T-helper 1 cell (primary cell): ENCODE measurements at places on chromosomes 4 and X.

- DNase-seq = no peak
These were observed 112.9 kb downstream of the PTPN13 start for GRCh38 chr4:86706923-86707597.

DNA sequence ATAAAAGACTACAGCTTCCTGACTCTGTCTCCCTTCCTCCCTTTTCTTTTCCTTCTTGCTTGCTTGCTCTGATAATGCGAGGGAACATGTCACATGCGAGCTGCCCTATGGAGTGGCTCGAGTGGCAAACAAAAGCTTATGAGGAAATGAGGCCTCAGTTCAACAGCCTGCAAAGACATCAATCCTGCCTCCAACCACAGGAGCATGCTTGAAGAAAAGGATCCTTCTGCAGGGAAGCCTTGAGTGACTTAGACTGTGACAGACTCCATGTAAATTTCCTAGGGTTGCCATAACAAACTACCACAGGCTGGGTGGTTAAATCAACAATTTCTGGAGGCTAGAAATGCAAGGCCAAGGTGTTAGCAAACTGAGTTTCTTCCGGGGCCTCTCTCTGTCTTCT, 152.5 kb downstream of the NR3C2 start:
- no peak for DNase-seq

- no peak for DNase-seq
These were observed 176.2 kb upstream of the LNX1 start for GRCh38 chr4:53767482-53767881.

- DNase-seq = no peak
These were observed 1.1 kb downstream of the OCIAD2 start for GRCh38 chr4:48905363-48906015.

DNA sequence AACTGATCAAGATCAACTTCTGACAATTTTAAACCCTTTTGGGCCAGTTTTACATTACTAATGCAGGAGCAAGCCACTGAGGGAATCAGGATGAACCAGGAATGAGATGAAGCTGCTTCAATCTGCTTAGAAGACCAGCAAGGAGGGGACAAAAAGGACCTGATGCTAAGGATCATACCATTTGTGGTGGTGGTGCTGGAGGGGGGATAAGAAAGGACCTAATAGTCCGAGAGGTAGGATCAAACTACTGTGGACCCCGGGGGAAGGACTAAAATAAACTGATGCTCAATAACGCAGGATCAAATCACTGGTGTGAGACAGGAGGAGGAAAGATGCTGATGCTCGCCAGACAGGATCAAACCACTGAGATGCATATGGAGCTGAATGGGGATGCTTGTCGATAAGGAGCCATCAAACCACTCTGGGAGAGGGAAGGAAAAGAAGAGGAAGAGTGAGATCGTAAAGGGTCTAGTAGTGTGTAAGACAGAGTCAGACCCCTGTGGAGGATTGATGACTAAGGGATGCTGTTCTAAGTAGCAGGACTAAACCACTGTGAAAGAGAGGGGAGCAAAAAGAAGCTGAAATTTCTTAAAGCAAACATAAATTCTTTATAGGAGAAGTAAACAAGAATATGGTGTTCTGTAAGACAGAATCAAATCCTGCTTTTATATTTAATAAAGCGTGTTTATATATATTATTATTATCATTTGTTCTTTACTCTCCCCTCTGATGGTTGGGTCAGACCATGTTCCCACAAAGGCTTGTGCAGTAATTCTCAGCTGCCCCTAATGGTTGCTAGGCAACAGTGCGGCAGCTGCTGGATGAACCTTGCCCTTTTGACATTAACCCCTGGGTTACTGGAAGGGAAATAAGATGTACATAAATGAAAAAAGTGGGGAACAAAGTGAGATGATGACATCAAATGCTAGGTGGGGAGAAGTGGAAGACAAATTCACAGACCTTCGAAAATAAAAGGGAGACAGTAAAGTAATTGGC, 432.5 kb upstream of the FGF16 start:
- no peak for DNase-seq

- DNase-seq = no peak
These were observed 185.8 kb upstream of the C1QTNF7 start for GRCh38 chr4:15242021-15242420.

- no peak for DNase-seq
These were observed 98.8 kb downstream of the ADRA2C start for GRCh38 chr4:3864742-3865721.

DNA sequence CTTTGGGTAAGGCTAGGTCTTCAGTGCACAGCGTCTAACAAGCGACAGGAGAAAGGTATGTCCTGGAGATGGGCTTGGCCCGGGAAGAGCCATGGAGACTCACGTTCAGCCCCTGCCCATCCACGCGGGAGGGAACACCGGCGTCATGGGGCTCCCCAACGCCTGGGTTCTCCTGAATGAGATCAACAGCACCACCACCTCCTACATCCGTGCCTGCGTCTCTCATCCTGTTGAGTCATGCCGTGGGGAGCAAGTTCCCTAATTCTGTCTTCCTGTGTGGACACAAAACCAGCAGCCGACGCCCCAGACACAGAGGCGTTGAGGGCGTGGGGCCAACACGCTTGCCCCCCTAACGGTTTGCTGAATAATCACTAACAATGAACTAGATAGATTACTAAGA, 20.1 kb upstream of the IL3RA start:
- DNase-seq = no peak

DNA sequence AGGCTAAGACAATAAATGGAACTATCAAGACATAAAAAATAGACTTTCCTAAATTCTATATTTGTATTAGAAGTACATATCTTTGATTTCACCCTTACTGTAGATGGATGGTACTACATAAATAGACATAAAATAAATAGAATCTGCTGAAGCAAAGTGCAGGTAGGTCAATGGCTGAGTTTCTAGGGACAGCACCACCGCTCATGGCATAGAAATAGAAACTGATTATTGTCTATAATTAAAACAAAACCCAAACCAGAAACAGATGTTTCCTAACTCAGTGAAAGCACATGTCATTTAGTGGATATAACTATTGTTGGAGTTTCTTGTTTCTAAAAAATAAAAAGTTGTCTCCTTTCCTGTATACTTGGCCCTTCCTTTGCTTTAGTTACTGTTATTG, 387.3 kb upstream of the ADGRL3 start:
- DNase-seq = no peak

DNA sequence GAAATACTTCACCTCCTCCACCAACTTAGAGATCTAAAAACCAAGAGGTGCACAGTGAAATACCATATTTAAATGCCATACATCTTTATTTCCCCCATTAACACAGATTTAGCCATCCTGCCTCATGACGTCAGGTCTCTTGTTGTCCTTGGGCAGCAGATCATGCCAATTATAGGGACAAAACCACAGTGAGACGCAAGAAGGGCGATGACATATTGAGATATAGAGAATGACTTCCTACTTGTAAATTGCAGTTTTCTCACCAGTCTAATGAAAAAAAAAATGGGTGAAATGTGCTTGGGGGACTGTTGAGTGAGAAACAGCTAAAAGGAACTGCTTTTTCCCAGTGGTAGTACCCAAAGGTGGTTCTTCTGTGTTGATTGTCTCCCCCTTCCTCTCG, 24.3 kb downstream of the RS1 start:
- no peak for DNase-seq

- no peak for DNase-seq
These were observed 18.2 kb upstream of the DDIT4L start for GRCh38 chr4:100208459-100208858.

- DNase-seq = no peak
These were observed 70.5 kb downstream of the GATB start for GRCh38 chr4:151690164-151690870.

DNA sequence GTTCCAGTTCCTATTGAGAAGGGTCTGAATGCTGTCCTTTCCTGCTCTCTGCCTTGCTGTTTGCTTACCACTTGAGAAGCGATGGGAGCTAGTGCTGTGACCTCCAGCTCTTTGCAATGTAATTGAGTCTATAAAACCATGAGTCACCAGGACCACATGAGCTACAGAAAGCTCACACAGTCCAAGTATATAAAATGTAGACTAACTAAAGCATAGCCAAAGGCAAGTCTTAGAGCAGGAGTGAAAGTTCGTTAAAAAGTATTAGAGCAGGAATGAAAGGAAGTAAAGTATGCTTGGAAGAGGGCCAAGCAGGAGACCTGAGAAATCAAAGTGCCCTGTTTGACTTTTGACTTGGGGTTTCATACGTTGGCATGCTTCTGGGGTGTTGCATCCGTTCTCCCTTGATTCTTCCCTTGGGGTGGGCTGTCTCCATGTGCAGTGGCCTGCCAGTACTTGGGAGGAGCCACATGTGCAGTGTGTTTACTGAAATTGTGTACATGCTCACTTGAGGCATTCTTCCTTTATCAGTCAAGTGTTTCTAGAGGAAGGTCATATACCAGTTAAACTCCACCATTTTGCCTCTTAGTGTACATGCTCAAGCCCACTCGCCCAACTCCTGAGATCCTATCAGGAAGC, 71.3 kb upstream of the KIT start:
- DNase-seq = no peak

- no peak for DNase-seq
These were observed 119.6 kb downstream of the BTC start for GRCh38 chr4:74674750-74675149.

DNA sequence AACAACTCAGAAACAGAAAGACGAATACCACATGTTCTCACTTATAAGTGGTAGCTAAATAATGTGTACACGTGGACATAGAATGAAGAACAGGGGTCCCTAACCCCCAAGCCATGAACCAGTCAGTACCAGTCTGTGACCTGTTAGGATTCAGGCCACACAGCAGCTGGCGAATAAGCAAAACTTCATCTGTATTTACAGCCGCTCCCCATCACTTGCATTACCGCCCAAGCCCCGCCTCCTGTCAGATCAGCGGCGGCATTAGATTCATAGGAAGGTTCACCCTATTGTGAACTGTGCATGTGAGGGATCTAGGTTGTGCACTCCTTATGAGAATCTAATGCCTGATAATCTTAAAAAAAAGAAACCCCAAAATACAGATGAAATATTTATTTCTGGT, 1128.7 kb downstream of the NLGN4X start:
- no peak for DNase-seq

- no peak for DNase-seq
These were observed 8.0 kb upstream of the VAMP7 start for GRCh38 chrX:155873188-155873587.

DNA sequence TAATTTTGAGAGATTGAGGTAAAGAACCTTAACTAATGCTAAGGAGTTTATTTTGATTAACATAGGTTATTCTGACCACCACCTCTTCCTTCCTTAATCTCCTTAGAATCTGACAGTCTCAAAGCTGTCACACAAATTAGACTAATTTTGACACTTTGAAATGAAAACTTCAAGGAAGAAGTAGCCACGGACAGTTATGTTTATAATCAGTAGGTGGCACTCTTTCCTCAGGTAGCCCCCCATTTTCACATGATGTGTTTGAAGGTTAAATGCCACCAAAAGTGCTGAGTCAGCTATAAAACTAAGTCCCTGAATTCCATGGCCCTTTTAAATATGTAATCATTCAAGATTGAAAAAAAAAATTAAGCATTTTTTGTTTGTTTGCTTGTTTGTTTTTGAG, 22.4 kb downstream of the TMEM33 start:
- no peak for DNase-seq

DNA sequence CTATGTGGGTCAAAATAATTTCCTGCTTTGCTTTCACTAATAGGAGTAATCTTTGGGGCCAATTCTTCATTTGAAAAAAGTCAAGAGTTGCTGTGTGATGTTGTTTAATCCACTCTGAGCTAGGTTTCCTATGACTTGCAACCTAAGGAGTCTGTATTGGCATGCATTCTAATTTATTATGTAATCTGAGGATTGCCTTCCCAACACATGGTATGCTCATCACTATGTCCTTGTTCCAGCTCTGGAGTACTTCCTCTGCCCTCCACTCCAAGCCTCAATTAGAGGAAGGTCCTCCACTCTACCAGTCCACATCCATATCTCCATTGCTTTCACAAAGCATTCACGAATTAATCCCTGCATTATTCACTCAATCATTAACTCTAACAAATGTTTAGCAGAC, 56.1 kb downstream of the PPP3CA start:
- DNase-seq = no peak

GRCh38 chr4:83782591-83782990, 246.7 kb downstream of the GPAT3 start:
- no peak for DNase-seq

DNA sequence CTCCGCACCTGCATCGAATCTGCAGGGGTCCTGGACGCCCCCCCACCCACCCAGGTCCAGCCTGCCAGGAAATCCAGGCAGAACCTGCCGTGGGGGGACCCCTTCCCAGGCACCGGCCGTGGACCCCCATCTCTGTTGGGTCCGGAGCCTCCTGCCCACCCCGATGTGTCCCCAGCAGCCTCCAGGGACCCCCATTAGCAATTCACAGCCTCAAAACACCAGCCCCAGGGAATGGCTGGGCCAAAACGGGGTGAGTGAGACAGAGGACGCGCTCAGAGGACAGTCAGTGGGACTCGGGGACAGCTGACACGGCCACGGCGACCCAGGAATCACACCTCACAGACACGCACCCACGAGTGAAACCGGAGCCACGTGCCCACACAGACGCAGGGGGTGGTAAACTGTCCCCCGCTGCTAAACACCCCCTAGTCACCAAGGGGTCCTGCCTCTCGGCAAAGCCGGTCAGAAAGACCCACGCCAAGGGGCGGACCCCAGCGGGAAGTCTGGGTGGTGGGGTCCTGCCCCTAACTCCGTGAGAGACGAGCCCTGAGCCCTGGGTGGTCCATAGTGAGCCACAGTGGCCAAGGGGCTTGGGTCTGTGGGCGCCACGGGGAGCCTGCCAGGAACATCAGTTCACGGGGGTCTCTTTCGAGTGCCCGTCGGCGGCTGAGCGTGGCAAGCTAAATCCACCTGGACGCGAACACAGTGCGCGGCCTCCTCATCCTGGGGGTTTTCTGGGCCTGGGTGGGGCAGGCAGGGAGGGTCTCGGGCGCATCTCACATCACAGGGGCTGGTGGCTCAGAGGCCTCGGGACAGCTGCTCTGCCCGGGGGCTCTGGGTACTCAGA, 126.5 kb upstream of the NKX1-1 start:
- DNase-seq = no peak

DNA sequence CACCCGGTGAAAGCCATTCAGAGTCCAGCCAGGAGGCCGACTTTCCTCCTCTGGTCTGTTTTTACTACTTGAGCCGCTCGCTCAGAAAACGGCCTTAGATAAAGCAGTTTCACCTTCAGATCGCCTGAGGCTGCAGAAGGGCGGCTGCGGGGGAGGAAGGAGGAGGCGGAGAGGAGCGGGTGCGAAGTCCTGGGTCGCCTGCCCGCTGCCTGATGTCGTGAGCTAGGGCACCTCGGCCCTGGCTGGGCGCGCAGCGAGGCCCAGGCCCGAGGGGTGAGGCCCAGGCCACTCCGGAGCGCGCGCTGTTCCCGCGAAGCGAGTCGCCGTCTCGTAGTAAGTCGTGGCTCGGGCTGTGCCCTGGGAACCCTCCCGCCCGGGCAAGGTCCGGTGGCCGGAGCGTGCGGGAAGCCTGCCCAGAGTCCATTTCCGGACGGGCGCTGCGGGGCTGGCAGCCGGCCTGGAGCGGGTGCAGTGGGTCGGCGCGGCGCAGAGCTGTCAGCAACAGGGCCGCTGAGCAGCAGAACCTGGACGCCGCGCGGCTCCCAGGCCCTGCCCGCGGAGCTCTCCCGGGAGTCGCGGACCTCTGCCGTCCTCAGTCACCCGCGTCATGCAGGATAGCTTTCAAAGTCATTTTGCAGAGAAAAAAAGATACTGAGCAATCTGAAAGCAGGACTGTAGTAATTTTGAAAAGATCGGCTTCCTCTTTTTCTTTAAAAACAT, 18.6 kb downstream of the TRIM2 start:
- peak; percentile 3 for DNase-seq

GRCh38 chr4:31040106-31040505, 319.9 kb downstream of the PCDH7 start:
- no peak for DNase-seq

GRCh38 chrX:134642386-134642785, 15.9 kb downstream of the PLAC1 start:
- no peak for DNase-seq

- no peak for DNase-seq
These were observed 408 bp downstream of the TMEM33 start for GRCh38 chr4:41935652-41936021.
